ENCODE measurements at places on chromosomes 7 and 10.

DNA sequence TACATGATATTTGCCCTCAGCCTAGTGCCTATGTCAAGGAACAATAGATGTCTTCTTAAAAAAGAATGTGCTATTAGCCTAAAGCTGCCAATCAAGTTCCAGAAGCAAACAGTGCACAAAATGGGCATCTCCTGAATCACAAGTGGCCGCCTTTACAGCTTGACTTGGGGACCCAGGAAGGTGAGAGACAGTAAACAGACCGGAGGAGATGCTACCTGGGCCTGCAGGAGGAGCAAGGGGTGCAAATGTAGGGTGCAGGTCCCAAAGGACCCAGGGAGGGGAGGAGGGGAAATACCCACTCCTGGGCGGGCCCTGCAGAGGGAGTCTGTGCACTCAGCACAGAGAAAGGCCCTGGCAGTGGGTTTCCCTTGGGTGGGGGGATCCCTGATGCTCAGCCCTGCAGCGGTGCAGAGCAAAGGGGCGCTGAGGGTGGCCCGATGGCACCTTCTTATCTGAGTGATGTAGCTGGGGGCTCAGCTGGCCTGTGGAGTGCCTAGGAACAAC, 147.7 kb downstream of the WDR11 start:
- no peak for DNase-seq

GRCh38 chr10:69936091-69936490, 116.6 kb upstream of the MACROH2A2 start:
- no peak for DNase-seq

DNA sequence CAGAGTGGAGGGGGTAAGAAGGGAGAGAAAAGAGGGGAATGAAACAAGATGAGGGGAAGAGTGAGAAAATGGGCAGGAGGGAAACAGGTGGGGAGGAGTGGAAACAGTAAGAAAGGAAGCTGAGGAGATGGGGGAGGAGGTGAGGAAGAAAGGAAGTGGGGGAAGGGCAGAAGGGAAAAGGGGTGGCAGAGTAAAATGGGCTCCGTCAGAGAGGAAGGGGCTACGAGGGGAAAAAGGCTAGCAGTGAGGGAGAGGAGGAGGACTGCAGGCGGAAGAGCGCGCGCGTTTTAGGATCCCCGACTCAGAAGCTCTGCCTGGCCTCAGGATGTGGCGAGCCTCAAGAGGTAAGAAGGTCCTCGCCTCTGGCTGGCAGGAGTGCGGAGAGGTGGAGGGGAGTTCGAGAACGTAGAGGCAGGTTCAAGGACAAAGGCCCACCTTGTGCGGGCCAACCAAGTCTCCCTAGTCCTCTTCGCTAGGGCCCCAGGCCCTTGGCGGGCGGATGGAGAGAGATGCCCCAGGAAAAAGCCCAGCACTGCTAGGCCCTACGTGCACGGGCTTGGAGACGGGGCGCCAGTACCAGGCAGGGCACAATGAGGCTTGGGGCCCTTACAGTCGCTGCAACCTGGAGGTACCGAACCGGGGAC, 5.8 kb upstream of the NKX2-3 start:
- no peak for DNase-seq

DNA sequence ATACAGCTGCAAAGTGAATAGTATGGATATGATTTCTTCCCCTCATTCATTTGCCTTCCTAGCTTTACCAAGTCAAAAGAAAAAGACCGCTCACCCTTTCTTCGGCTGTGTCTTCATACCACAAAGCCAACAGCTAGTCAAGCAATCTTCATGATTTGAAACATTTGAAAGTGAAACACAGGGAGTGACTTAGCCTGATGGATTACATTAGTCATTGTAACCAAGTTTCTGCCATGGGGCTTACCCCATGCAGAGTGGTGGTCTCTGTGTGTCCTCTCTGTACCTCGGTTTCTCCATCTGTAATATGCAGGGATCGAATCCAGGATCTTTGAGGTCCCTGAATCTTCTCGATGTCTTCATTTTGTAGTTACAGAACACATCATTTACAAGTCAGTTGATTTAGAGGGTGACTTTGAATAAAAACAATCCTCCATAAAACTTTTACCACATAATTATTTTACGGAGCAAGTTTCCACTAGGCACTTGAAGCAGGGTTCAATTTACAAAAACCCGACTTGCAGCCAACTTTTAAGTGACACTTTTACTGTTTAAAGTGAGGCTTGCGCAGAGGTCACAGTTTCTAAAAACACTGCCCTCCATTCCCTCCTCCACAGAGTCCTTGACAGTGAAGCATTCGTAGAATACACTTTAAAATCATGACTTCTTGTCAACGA, 2.2 kb upstream of the LGI1 start:
- no peak for DNase-seq

GRCh38 chr10:35822316-35822715, 180.2 kb upstream of the FZD8 start:
- DNase-seq, result no peak

GRCh38 chr7:99473315-99473596, 566 bp downstream of the ZNF789 start:
- no peak for DNase-seq

GRCh38 chr7:30255064-30255769, 29.2 kb upstream of the ZNRF2 start:
- DNase-seq, result no peak

DNA sequence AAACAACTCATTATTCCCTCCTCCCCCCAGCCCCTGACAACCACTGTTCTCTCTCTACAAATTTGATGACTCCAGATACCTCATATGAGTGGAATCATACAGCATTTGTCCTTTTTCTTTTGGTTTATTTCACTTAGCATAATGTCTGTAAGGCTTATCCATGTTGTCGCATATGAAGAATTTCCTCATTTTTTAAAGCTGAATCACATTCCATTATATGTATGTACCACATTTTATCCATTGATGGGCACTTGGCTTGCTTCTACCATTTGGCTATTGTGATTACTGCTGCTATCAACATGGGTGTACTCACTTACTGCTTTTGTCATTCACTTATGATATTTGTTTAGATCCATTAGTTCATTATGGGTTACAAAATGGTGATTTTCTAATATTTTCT, 112.8 kb downstream of the BUB3 start:
- no peak for DNase-seq

- no peak for DNase-seq
Measured at GRCh38 chr10:22344781-22345300, 455 bp upstream of the SPAG6 start.

DNA sequence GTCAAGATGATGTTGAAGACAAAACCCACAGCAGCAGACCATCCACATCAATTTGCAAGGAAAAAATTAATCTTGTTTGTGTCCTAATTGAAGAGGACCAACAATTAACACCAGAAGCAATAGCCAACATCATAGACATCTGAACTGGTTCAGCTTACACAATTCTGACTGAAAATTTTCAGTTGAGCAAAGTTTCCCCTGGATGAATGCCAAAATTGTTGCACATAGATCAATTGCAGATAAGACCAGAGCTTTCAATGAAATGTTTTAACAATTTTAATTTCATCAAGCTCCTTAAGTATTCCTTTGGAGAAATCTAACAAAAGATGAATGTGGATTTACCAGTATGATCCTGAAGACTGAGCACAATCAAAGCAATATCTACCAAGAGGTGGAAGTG, 168.6 kb downstream of the CTNNA3 start:
- no peak for DNase-seq

DNA sequence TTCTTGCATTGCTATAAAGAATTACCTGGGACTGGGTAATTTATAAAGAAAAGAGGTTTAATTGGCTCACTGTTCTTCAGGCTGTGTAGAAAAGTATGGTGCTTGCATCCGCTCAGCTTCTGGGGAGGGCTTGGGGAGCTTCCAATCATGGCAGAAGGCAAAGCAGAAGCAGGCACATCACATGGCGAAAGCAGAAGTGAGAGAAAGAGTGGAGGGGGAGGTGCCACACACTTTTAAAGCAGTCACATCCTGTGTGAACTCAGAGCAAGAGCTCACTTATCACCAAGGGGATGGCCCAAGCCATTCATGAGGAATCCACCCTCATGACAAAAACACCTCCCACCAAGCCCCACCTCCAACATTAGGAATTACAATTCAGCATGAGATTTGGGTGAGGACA, 303.5 kb downstream of the OTUD1 start:
- DNase-seq, result no peak

GRCh38 chr10:70834021-70834420, 18.3 kb downstream of the SGPL1 start:
- DNase-seq, result no peak

- DNase-seq, result no peak
Measured at GRCh38 chr10:115073796-115074195, 19.4 kb upstream of the ATRNL1 start.

Measured in central memory CD4-positive, alpha-beta T cell (primary cell).